Stimulated activated naive CD8-positive, alpha-beta T cell treated with anti-CD3 and anti-CD28 coated beads, Interleukin-15, Interleukin-2, amounts not matched to agents 100 U/mL and 50 U/mL, for 24 hours (primary cell): ENCODE measurements at places on chromosomes 3 and 15.
A peak's percentile ranks its signal among the peaks of the same experiment; 100 is the strongest.

DNA sequence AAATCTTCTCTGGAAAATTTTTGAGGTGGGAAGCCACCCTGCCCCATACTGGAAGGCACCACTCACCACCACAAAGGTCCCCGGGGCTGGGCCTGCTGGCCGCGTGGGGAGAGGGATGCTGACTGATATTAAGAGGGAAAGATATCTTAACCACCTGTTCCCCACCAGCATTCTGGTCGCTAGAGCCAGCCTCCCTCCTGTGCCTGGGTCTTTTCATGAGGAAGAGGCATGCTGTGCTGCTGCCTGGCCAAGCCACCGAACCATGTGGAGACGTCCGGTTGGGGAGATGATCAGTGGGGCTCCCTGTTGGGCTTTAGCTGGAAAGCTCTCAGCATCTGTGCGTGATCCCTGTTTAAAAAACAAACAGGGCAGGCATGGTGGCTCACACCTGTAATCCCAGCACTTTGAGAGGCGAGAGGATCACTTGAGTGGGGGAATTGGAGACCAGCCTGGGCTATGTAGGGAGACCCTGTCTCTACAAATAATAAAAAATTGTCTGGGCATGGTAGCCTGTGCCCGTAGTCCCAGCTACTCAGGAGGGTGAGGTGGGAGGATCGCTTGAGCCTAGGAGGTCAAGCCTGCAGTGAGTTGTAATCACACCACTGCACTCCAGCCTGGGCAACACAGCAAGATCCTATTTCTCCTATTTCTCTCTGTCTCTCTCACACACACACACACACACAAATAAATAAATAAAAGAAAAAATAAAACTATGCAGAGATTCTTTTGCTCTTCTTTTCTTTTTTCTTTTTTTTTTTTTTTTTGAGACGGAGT lies 1.0 kb downstream of the KLHL18 start:
- DNase-seq = peak; percentile 64

DNA sequence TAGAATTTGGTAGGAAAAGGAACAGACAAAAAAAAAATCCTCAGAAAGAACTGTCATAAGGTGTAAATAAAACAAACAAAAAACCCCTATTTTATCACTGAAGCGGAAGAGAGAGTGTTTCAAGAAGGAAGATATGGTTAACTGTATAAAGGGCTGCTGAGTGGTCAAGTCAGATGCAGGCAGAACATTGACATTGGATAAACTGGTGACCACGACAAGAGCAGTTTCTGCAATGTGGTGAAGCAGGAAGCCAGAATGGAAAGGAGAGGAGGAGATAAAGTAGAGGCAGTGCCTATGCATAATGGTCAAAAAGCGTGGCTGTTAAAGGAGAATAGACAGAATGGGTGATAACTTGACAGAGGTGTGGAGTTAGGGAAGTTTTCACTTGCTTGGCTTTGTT lies 75.3 kb downstream of the CYP19A1 start:
- no peak for DNase-seq

DNA sequence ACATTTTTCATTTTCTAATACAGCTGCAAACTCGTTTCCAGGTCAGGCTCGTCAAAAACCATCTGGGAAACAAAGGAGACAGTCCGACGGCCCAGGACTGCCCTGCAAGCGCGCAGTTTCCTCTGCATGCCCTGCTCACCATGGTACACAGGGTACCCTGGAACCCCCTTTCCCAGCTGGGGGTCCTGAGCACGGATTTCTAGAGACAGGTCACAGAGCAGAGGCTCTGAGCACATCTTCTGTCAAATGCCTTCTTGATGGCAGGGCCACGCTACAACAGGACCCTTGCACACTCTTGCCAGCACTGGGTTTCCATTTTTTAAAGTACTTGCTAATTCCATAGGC lies 8.1 kb downstream of the ZXDC start:
- DNase-seq = no peak

DNA sequence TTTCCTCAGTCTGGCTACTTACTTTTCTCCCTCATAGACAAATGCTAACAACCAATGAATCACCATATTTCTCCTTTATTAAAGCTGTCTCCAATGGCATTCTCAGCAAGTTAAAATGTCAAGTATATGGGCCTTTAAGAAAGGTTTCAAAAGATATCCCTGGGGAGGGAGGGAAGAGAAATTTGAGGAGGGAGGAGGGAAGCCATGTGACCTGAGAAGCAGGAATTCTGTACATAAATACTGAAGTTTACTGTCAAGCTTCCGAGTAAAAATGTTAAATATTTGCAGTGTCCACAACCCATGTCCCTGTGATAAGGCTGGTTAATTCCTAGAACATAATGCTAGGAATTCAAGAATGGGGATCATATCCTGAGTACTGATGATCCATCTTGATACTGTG lies 175.9 kb downstream of the CNTN4 start:
- no peak for DNase-seq

DNA sequence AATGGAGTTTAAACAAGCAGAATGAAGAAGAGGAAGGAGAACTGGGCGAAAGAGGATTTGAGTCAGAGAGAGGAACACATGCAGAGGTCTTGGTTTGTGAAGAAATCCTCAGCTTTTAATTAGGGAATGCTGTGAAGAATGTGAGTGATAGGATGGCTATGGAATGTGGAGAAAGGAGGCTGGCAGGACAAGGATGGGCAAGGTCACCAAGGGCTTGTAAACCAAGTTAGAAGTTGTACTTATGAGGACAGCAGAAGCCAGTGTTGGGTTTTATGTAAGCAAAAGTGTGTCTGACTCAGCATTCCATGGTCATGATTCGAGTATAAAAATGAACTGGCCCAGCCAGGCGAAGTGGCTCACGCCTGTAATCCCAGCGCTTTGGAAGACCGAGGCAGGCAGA lies 60.0 kb upstream of the IL12A start:
- no peak for DNase-seq

GRCh38 chr3:90025019-90025418 lies 917.6 kb downstream of the EPHA3 start:
- no peak for DNase-seq

- DNase-seq = no peak
These were observed 475.2 kb upstream of the EPHA3 start for GRCh38 chr3:88632226-88632625.

GRCh38 chr3:182133752-182134151 lies 422.0 kb downstream of the SOX2 start:
- DNase-seq = no peak

DNA sequence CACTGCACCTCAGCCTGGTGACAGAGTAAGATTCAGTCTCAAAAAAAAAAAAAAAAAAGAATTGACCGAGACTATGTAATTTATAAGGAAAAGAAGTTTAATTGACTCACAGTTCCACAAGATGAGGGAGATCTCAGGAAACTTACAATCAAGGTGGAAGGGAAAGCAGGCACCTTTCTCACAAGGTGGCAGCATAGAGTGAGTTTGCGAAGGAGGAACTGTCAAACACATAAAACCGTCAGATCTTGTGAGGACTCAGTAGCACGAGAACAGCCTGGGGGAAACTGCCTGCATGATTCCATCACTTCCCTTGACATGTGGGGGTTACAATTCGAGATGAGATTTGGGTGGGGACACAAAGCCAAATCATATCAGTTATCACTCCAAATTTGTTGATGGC lies 380.9 kb downstream of the EDEM1 start:
- DNase-seq = no peak

GRCh38 chr3:157311633-157312375 lies 124.8 kb upstream of the PTX3 start:
- no peak for DNase-seq

DNA sequence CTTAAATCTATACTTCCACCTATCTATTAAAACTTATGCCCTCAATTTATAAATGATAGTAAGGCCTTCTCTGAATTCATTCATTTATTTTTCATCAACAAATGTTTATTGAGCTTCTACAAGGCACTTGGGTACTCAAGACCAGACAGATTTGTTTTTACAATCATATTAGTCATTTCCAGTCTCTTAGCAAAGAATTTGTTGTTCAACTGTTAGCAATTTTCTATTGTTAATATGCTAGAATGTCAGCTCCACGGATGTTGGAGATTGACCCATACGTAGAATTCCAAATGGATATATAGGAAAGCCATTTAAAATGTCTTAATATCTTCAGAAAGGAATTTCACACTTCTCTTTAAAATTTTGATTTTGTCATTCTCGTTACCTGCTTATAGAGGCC lies 36.7 kb downstream of the ZBTB38 start:
- no peak for DNase-seq

GRCh38 chr15:53511175-53511574 lies 248.3 kb downstream of the WDR72 start:
- DNase-seq = no peak

DNA sequence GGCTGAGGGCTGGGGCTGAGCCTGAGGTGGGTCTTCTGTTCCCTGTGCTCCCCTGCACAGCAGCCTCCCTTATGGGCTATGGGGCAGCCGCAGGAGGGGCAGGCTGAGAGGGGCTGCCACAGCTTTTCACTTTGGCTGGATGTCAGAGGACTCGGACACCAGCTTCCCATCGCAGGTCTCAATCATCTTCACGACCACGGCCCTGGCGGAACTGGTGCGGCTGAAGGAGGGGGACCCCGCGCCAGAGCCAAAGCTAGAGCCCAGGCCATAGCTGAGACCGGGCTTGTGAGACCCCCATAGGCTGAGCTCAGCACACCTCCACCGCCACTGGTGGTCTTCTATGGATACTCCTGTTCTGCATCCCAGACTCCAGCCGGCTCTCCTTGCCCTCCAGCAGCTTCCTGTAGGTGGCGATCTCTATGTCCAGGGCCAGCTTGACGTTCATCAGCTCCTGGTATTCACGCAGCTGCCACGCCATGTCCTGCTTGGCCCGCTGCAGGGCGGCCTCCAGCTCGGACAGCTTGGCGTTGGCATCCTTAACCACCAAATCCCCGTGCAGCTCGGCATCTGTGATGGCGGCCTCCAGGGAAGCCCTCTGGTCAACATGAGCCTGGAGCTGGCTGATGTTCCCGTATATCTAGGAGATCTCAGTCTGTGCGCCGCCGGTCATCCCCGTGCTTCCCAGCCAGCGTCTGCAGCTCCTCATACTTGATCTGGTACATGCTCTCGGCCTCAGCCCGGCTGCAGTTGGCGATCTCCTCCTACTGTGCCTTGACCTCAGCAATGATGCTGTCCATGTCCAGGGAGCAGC lies 181.7 kb upstream of the SYNPR start:
- DNase-seq = no peak

DNA sequence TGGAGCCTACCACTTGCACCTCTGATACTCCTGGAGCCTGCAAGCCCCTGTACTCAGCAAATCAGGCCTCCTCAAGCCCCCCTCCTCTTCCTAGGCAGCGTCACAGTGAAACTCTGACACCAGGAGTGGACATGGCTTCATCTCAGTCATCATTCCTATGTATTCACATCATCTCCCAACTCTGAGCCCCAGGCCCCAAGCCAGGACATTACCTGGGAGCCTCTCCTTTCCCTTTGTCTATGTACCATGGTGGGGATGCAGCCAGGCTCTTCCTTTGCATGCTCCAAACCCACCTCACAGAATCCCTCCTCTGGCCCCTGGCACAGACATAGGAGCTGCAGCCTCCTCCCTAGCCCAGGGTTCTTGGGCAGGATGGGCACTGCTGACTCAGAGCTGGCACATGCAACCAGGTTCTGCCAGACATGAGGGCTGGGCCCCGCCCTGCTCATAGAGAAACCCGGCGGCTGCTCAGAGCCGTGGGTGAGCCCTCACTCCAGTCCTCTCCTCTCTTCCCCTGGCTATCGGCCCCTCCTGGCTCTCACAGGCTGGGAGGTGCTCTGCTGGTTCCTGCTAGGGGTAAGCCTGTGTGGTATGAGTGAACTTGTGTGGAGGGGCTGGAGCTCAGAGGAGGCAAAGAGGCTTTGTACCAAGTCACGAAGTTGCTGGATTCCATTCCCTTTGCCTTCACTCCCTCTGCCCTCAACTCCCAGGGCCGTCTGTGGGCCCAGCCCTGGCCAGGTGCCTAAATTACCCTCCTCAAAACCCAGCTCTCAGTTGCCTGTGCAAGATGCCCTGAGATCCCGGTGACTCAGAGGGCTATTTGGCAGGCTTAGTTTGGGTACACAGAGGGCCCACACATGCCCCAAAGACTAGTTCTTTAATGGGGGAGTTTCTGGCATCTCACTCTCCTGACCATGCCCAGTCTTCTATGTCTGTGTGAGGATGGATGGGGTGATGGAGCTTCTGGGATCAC lies 1.9 kb upstream of the PLCD1 start:
- peak; percentile 31 for DNase-seq

DNA sequence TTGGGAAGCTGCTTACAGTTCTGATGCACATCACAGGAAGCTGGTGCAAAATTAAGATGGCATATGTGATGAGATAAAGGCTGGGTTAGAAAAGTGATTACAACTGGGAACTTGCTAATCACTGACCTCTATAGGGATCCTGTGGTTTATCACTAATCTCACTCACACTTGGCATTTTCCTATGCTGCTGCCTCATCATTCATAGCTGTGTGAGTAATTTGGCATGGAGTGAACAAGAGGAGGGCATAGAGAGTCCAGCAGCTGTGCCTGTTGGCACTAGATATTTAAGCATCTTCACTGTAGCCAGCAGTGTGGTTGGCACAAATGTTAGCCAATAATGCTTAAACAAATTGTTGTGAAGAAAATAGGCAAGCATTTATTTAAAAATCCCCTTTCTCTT lies 217.7 kb upstream of the CGNL1 start:
- DNase-seq = no peak

- peak; percentile 3 for DNase-seq
These were observed 168.7 kb upstream of the TMCO5A start for GRCh38 chr15:37765786-37766185.

DNA sequence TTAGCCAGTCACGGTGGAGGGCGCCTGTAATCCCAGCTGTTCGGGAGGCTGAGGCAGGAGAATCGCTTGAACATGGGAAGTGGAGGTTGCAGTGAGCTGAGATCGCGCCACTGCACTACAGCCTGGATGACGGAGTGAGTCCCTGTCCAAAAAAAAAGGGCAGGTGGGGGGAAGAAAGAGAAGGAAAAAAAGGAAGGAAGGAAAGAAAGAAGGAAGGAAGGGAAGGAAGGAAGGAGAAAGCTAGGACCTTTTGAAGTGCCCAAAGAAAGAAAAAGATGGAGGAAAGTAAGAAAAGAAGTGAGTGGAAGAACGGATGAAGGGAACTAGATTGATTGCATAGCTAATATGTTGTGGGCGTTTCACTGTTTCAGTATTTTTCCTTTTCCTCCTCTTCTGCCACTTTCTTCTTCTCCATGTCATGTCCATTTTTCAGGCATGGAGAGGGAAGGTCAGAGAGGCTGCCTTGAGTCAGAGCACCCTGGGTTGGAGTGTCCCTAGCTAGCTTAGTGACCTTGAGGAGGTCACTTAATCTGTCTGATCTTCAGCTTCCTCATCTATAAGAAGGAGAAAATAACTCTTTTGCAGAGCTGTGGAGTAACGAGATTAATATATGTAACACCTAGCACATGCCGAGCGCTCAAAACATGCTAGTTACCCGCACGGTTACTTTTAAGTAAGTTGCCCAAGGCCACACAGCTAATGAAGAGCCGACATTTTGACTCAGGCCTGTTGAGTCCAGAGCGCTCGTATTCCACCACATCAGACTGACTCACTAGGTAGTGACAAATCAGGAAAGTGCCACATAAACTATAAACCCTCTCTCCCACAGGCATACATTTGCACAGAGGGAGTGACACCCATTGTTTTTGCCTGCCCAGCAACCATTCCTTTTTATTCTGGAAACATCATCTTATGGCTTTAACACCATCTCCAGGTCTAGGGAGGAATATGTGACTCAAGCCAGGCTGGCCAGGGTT lies 42.2 kb downstream of the BHLHE40 start:
- DNase-seq = no peak

- no peak for DNase-seq
These were observed 165.5 kb downstream of the IL5RA start for GRCh38 chr3:2944628-2945027.

GRCh38 chr15:100372739-100373119 lies 31.0 kb upstream of the ADAMTS17 start:
- no peak for DNase-seq
